Activated effector memory CD4-positive, alpha-beta T cell treated with Interleukin-2 at 50 U/mL for 16 hours (primary cell): ENCODE measurements at places on chromosomes 1 and 21.
A peak's percentile ranks its signal among the peaks of the same experiment; 100 is the strongest.

DNA sequence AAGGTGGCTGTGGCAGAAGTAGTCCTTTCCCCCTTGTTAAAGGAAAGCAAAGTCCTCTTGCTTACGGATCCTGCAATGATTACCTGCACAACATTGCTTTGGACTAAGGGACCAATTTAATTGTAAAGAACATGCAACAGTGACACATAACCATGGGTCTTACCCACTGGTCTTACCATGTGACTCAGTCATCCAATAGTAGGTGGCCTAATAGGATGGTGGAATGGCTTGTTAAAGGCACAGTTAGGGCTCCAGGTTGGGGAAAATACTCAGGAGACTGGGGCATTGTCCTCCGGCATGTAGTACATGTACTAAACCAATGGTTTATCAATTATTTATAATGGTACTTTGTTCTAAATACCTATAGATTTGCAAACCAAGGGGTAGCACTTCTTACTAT, 2.1 kb upstream of the YIPF1 start:
- DNase-seq: no peak

DNA sequence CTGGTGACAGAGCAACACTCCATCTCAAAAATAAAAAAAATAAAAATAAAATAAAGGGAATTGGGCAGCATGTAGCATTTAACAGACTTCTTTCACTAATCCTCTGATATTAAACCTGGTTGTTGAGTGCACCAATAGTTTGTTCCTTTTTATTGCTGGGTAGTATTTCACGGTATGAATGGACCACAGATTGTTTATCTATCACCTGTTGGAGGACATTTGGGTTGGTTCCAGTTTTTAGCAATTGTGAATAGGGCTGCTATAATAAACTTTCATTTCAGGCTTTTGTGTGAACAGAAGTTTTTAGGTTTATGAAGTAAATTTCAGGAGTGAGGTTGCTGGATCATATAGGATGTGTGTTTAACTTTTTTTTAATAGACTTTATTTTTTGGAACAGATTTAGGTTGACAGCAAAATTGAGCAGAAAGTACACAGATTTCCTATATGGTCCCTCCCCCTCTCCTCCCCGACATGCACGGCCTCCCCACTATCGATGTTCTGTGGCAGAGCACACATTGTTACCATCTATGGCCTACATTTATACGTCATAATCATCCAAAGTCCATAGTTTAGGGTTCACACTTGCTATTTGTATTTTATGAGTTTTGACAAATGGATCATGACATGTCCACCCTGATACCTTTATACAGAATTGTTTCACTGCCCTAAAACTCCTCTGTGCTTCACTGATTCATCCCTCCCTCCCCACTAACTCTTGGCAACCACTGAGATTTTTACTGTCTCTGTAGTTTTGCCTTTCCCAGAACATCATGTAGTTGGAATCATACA, 66.1 kb upstream of the TMPRSS2 start:
- no peak for DNase-seq

DNA sequence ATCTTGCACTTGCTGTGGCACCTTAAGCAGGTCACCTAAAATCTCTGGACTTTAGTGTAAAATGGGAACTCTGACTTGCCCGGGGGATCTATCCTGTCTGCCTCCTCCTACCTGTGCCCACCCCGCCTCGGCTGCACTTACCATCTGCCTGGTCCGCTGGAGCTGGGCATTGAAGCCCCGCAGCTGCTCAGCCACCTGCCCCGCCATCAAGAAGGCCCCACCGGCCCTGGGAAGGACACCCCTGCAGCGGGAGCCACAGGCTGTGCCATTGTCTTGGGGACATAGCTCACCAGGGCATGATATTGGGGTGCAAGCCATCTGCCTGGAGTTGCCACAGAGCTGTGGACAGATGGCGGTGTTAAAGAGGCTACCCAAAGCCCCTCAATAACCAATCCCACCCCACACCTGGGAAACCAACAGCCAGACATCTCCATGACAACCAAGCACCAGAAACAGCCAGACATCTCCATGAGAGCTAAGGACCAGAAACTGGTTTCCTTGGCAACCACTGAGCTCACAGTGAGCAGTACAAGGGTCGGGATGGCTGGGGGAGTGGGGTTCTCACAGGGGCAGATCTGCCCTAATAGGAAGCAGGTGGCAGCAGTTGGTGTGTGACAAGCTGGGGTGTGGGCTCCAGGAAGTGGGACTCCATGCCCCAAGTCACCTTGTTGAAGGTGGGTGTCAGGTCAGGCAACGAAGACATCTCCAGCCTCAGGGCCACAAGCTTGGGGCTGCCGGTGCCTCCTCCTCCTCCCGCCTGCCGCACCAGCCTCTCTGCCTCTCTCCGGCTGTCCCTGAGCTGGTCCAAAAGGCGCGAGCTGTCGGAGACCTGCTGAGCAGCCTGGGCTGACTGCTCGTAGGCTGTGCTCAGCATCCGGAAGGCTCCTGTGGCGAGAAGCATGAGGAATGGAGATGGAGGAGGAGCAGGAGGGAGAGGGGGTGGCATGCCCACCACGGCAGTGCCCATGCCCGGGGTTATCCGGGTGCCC, 29.1 kb downstream of the LAMB3 start:
- no peak for DNase-seq

- DNase-seq: no peak
Measured at GRCh38 chr1:214843281-214843680, 239.3 kb upstream of the KCNK2 start.

- no peak for DNase-seq
Measured at GRCh38 chr1:28744184-28744583, 7.4 kb downstream of the YTHDF2 start.

- DNase-seq: no peak
Measured at GRCh38 chr1:41175546-41175945, 66.6 kb downstream of the SCMH1 start.

- DNase-seq: no peak
Measured at GRCh38 chr21:46319186-46319585, 4.5 kb downstream of the C21orf58 start.

GRCh38 chr1:164586591-164586990, 27.6 kb downstream of the PBX1 start:
- DNase-seq: no peak

DNA sequence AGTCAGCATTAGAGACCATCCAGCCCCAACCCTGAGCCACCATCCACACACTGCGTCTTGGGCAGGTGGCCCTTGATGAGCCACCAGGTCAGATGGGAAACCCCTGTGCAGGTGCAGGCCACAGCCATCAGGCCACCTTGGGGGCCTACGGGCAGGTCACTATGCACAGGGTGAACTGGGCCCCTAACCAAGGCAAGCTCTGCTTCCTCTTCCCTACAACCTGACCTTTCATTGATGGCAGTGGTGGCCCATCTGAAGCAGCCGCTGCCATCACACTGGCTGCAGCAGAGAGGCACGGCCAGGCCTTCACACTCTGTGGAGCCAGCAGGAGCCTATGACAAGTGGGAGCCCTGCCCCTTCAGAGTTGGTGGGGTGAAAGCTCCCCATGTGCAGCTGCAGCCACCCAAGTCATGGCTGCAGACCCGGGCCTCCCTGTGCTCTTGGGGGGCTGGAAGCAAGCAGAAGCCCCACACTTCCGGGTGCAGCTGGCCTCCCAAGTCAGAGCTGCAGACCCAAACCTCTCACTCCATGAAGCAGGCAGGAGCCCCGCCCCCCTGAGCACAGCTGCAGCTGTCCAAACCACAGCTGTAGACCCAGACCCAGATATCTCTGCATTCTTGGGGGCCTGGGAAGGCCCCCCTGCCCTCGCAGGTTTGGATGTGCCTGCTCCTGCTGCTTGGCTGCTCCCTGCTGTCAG, 681.5 kb downstream of the MATN1 start:
- no peak for DNase-seq

GRCh38 chr1:154714638-154715037, 106.7 kb upstream of the ADAR start:
- DNase-seq: no peak

GRCh38 chr1:97759078-97759477, 161.8 kb downstream of the DPYD start:
- no peak for DNase-seq

DNA sequence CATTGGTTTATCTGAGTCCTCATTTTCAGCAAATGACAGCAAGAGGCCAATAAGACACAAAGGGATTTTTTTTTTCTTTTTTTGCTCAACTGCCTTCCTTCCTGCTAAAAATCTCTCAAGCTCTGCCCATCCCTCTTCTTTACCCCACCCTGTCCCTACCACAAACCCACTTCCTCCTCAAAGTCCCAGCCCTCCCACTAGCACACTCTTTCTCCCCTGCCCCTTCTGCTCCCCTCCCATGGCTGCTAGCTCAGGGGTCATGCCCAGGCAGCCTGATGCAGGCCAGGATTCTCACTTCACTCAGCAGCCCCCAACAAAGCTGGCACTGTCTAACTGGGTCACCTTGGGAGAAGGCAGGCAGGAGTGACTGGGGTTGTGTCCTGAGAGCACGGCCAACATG, 28.8 kb upstream of the PPP2R5A start:
- DNase-seq: peak; percentile 30
